RCC 7860 (cell line): ENCODE measurements at places on chromosomes 11 and 22.

GRCh38 chr11:79963856-79964645 lies 523.2 kb upstream of the TENM4 start:
- no peak for DNase-seq

DNA sequence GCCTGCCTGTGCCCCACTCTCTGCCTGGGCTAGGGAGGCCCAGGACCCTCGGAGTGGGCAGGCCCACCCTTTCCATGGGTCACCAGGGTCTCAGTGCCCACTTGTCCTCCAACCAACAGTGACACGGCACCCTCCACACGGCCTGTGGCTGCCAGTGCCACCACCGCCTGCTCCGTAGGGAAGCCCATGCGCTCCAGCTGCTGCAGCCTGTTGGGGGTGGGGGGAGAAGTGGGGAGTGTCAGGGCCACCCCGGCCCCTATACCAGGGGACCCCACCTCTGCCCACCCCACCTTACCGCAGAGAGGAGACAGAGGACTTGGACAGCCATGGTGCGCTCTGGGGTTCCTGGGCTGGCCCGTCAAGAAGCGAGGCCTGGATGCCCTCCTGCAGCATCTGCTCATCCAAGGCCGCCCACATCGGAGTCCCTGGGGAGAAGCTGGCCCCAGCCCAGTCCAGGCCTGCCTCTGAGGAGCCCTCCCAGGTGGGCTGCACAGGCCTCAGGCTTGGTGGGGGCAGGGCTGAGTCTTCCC lies 7.7 kb downstream of the RHBDD3 start:
- DNase-seq: no peak

- no peak for DNase-seq
Measured at GRCh38 chr11:45028911-45029682, 78.4 kb upstream of the TP53I11 start.

GRCh38 chr22:50189849-50190181 lies 4.1 kb downstream of the TRABD start:
- DNase-seq: no peak

- DNase-seq: peak; percentile 73
Measured at GRCh38 chr11:29260939-29261705, 755.7 kb downstream of the KCNA4 start.
